GM04504 (cell line): ENCODE measurements at places on chromosomes 11 and 22.

DNA sequence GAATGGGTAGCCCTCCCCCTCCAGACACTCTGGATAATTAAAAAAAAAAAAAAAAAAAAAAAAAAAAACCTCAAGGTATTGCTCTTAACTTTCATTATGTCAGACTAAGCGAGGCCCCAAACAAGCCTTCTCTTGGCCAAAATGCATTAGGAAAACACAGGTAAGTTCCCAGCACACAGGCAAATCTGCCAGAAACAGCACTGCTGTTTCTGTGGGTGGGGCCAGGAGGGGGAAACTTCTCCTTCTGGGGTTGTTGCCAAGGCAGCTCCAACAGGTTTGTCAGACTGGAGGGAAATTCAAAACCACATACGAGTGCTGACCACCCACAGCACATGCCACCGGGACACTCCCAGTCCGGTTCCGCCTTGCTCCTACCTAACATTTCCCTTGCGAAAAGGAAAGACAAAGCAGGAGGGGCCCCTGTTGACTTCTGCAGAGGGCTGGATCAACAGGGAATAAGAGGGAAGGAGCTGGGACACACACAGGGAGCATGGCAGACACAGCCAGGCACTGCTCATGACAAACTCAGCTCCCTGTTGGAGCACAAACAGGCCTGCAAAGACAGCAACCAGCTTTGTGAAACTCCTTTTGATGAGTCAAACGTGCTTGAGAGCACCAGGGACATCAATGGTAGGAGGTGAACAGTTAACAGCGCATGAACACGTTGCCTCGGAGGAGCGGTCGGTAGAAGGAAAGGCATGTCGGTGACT is 55.0 kb downstream of the MYH9 start:
- DNase-seq: no peak

DNA sequence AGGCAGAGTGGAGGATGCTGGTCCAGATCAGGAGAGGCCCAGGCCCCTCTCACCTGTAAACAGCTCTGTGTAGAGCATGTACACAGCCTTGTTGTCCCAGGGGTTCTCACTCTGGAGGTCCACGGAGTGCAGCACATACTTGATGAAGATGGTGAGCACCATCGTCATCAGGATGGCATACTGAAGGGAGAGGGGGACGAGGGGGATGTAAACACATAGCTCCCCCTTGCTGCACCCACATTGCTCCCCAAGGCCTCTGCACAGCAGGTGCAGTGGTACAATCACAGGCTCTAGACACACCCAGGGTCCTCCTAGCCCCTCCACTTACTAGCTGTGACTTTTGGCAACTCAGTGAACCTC is 2.9 kb downstream of the SYVN1 start:
- no peak for DNase-seq

DNA sequence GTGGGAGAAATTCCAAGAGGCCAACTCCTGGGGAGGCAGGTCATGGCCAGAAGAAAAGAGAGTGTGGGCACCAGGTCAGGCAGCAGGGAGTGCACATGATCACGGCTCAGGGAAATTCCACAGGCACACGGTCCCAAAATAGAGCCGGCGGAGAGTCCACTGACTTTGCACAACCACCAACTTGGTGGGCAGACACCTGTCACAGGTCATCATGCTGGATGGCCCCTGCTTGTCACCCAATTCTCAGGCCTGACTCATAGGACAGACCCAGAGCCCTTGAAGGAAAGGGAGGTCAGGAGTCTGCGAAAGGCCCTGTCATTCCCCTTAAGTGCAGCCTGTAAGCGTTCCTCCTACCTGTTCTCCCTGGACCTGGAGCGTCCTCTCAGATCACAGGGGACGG is 15.8 kb downstream of the APOL2 start:
- DNase-seq: no peak

- DNase-seq: no peak
Observed at GRCh38 chr11:120751550-120751949, 240.0 kb downstream of the GRIK4 start.
